ENCODE measurements at places on chromosomes 7 and 10.

DNA sequence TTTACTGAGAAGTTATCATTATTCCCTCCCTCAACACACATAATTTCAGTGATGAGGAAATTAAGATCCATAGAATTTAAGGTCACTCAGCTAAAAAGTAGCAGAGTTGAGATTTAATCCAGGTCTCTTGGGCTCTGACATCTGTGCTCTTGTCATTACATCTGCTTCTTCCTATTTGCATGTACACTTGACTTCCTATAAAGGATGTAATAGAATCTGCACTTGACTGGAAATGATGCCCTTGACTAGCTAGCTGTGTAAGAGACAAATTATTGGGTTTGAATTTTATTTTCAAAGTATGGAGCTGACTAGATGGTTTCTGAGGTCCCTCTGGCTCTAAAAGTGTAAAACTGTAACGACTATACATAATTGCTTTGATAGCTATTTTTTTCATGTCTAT, 59.5 kb downstream of the AGK start:
- DNase-seq: no peak

DNA sequence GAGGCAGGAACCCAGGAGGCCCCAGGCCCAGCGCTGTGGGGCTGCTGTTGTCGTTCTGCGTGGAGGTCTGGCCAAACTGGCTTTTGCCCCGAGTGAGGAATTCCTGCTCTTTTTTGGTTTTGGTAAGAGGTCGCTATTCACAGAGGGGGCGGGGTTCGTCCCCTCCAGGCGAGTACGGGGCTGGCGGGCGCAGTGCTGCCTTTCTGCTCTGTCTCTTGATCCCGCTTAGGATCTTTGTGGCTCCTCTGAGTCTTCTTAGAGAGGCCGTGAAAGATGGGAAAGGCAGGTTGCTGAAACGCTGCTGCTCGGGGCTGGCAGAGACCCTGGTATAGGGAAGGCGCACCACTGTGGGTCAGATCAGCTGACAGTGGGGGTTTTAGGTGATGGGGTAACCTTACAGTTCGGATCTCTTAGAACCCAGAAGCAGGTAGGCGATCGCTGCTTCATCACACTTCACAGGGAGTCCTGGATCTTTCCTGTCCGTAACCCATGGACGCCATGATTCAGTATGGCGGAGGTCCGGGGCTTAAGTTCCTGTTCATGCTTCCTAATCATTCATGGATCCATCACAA, 136.7 kb downstream of the KIF20B start:
- DNase-seq: no peak

GRCh38 chr7:128304212-128304611, 39.5 kb downstream of the RBM28 start:
- DNase-seq: no peak

GRCh38 chr10:6185039-6185716, 17.6 kb upstream of the PFKFB3 start:
- no peak for DNase-seq

DNA sequence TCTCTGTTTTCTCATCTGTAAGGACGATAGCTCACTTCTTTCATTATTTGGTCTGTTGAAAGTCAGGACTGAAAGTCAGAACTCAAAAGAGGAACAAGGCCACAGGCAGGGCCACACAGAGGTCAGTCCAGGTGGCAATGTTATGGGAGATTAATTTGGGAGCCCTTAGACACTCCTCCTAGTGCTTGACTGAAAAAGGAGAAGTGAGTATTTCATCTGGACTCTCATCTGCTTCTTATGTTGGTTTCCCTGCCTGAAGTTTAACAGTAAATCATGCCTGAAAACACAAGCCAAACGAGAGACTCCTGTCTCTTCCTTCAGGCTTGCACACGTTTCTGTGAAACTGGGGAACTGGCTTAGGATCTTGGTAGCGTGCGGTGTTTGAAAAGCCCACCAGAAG, 248.5 kb downstream of the BUB3 start:
- DNase-seq: no peak

DNA sequence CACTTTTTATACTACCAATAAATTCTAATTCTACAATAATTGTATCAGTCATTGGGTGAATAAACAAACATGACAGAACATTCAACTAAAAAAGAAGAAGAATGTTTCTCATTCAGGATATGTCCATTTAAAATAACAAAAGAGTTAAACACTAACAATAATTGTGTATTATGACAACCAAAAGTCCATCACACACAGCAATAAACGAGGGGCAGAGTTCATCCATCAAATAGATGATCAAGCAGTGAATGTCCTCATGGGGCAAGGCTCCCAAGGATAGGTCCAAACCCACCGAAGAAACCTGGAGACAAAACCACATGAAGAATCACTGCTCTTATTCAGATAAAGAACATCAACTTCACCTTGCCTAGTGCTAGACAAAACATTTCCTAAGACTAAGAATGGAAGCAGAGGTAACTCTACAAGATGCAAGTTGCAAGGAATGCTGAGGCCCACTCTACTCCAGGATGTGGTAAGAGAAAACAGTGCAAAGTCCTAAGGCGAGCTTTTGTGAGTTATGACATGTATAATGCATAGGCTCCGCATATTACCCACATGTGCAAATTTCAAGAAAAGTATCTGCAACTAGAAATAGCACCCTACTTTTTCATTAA, 115.1 kb downstream of the PARD3 start:
- DNase-seq: no peak

DNA sequence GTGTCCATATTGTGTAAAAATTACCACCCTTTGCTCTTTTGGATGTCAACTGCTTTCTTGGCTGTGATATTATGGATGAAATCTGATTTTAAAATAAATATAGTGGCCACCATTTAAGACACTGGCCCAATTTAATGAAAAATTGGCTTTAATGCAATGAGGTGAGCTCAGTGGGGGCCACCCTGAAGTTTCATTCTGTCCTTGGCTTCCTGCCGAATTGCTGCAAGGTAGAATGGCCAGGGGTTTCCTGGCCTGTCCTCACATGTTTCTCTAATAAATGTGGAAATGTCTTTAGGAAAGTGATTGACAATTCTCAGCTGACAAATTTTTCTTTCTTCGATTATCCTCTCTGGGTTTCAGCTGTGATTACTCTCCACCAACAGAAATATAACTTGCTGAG, 36.0 kb downstream of the DYNC1I1 start:
- no peak for DNase-seq

- no peak for DNase-seq
Observed at GRCh38 chr7:28790467-28790866, 167.7 kb downstream of the TRIL start.

DNA sequence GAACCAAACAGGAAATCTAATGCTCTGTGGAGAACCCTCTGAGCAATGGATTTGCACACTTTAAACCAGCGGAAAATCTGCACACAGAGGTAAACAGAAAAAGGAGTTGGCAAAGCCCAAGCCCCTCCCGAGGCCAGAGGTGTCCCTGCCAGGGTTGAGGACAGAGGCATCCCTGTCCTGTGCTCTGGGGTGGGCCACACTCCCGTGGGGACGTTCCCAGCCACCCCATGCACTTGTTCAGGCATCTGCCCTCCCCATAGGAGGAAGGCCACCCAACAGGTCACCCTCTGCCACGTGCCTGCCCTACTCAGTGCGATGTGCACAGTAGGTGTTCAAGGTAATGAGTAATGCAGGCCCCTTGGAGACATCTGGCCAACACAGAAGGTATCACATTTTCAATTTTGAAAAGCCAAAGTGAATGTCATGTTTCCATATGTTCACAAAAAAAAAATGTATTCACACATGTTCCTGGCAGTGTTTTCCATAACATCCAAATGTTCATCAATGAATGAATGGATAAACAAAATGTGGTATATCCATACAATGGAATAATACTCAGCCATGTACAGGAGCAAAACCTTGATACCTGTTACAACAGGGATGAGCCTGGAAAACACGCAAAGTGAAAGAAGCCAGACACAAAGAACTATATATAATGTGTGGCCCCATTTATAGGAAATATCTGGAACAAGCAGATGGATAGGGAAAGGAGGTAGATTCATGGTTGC, 108.1 kb downstream of the EBF3 start:
- no peak for DNase-seq

DNA sequence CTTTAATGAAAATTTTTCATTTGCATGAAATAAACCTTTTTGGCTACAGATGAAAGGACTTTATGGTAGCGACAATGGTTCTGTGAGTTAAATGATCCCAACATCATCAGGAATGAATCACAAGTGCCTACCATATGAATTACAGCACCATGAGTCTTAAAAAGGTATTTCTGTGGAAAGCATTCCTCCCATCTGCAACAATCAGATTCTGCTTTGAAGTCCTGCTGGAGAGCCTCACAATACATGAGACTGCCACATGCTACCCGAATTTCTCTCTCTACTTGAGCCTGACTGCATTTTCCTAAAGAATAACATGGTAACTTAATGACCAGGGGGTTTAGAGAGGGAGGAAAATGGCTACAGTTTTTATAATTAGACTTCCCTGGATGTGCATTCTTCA, 190.3 kb downstream of the TWIST1 start:
- DNase-seq: no peak

GRCh38 chr7:90592033-90592432, 4.1 kb upstream of the CDK14 start:
- DNase-seq: no peak

DNA sequence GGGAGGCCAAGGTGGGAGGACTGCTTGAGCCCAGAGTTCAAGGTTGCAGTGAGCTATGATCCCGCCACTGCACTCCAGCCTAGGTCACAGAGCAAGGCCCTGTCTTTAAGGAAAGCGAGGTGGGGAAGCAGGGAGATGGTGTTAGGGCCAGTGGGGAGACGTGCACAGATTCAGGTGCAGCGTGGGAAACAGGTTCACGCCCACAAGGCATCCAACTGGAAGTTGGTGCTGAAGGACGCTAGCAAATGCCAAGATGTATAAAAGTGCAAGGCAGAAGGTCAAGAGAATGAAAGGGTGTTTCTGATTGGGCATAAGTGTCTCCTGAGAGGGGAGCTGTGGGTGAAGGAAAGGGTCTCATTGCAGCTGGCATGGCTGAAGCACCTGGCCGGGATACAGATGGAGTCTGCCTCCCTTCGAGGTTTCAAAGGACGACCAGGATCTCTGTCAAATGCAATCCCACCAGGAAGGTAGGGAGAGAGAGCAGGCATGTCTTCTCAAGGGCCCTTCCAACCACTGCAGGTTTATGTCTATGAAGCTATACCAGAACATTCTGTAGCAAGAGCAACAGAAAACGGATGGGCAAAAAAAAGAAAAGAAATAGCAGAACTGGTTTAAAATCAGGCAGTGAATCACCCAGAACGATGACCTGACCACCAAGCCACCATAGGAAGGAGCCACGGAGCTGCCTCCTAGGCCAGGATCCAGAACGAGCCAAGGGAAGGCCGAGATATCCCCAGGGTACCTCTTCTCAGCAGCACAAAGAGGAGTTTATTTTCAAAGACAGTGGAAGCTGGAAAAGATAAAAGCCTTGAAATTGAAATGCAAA, 43.2 kb downstream of the GSDME start:
- DNase-seq: no peak

GRCh38 chr7:74141705-74142104, 32.5 kb upstream of the EIF4H start:
- DNase-seq: no peak

DNA sequence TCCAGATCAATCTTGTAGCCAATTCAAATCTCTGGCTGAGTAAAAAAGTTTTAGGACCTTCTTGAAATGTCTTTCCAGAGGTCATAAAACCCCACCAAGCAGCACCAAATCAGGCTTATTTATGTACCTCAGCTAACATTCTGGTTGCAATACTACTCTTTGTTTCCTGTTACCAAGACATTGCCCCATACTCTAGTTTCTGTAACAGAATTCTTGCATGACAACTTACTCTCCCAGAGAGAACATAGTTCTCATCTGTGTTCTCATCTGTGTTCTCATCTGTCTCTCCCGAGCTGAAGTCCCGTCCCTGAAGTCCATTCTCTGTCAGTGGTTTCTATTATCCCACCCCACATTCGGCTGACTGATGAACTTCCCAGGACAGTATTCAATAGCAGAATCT, 1285.1 kb downstream of the XPNPEP1 start:
- no peak for DNase-seq

DNA sequence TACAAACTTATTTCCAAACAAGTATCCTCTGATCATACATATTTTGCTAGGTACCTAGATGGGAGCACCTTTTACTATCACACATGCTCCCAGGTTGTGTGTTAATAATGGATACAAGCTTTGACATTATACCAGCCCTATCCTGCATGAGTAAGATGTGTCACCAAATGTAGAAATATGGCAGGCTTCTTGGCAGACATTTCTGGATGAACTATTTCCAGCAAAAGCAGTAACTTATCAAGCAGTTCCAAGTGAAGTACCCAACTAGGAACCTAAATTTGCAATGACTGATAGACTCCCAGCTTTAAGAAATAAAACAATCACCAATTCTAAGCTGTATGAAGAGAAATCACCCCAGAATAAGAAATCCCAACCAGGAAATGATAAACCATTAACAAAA, 103.7 kb upstream of the TMEM72 start:
- DNase-seq: no peak

DNA sequence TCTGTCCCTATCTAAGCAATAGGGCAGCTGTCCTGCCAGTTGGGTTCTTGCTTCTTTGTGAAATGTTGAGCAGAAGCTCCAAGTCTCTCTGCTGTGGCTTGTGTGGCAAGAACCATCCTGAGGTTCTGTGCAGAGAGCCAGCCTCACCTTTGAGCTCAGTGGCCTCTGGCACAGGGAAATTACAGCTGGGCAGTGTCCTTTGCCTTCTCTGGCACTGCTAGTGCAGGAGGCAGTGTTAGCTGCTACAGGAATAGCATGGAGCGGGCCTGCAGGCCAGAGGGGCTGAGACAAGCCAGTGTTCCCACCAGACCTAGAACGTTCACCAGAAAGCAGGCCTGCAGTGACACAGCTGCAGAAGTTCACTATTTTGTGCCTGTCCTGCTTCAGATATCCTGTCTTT, 1.8 kb downstream of the PRXL2A start:
- DNase-seq: no peak

GRCh38 chr10:77577666-77578229, 59.9 kb downstream of the KCNMA1 start:
- no peak for DNase-seq

- DNase-seq: no peak
Observed at GRCh38 chr10:14670551-14671240, 104.0 kb downstream of the FAM107B start.

GRCh38 chr10:20630092-20630643, 266.9 kb downstream of the NEBL start:
- DNase-seq: no peak

DNA sequence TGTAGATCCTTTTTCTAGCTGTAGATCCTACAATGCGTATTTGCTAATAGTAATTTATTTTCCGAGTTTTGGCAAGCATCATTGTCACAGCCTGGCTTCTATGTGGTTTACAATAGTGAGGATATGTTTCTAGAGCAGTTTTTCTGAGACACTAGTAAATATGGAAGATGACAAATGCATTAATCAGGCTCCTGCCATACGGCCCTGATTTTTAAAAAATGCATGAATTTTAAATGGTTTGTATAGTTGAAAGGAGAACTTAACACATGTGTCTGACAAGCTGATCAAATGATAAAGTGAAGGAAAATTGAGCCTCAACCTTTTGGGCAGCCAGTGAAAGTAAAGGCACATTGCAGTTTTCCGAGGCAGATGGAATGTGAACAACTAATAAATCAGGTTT, 354.1 kb downstream of the EXOC4 start:
- no peak for DNase-seq

Measured in activated T-helper 1 cell treated with anti-CD3 and anti-CD28 coated beads, Interleukin-2, amount 50 U/mL, for 16 hours (primary cell).